ENCODE measurements at places on chromosomes 5 and 9.

GRCh38 chr5:78613151-78613533 is 35.4 kb downstream of the LHFPL2 start:
- DNase-seq: no peak

DNA sequence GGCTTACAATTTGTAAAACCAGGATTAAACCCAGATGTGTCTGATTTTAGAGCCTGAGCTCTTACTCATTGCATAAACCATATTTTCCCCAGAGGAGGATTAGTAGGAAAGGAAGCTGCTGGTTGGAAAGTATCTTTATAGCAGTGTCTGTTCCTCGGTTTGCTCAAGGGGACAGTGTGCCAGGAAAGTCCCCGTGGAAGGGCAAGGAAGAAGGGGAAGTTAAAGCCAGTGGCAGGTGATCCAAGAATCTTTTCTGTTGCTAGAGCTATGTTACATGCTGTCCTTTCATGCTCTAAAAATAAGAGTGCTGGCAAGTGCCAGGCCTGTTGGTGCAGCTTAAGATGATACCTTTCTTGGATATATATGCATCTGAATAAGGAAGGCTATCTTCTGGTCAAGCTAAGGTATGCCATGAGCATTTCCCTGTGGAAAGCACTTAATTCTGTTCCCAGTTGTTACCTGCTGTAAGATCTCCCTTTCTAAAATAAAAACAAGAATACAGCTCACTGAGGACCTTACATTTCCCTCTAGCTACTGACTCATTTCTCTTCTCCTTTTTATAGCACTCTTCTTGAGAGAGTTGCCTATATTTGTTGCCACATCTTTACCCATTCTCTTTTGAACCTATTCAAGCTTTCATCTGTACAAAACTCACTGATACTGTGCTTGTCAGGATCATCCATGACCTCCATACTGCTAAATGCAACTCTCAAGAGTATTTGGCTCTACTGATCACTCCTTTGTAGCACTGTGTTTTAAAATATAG is 8.0 kb downstream of the PDCD1LG2 start:
- no peak for DNase-seq

DNA sequence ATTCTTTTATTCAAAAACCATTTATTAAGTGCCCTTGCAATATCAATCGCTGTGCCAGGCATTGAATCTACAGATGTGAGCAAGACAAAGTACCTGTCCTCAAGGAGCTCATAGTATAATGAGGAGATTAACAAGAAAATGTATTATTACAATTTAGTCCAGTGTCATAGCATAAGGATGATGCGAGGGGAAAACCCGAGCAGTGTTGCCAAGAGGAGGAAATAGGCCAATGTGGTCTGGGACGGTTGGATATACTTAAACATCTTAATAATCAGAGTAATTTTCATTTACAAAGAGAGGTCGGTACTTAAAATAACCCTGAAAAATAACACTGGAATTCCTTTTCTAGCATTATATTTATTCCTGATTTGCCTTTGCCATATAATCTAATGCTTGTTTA is 18.5 kb downstream of the CD274 start:
- no peak for DNase-seq

GRCh38 chr5:139164020-139164419 is 34.1 kb downstream of the SIL1 start:
- DNase-seq: no peak

- no peak for DNase-seq
Observed at GRCh38 chr5:59301727-59302126, 591.8 kb downstream of the PDE4D start.

DNA sequence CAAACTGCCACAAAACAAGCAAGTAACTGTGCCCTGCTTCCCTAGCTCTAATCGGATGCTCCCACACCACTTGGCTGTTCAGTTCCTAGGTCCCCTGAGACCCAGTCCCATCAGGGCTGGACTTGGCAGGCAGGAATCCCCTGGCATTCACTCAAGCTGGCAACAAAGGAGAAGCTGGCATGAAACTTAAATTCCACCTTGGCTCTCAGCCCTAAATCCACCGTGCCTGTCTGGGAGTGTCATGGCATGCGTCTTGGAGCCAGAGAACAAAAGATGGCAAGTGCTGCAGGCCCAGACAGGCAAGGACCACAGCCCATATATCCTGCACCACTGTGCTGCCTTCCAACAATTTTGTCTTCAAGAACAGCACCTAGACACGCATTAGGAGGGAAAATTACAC is 38.2 kb downstream of the ETF1 start:
- no peak for DNase-seq

- DNase-seq: no peak
Observed at GRCh38 chr9:127249877-127250276, 14.7 kb upstream of the GARNL3 start.

Data from cerebellar nuclear complex (tissue), 1 donor.